ENCODE measurements at places on chromosomes 5 and 9.

DNA sequence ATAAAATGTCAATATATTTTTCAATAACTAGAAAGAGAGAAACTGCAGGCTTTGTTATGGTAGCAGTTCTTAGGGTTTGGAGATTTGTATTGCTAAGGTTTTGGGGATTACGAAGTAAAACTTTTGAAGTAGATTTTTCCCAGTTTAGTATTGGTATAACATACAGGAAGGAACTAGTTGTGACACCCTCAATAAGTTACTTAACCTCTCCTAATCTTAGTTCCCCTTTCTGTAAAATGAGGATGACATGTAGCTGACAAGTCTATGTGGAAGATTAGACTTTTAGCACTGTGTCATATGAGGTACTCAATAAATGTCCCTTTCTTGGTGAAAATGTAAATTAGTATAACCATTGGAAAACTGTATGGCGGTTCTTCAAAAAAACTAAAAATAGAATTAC is 73.4 kb upstream of the ATG10 start:
- no peak for DNase-seq

DNA sequence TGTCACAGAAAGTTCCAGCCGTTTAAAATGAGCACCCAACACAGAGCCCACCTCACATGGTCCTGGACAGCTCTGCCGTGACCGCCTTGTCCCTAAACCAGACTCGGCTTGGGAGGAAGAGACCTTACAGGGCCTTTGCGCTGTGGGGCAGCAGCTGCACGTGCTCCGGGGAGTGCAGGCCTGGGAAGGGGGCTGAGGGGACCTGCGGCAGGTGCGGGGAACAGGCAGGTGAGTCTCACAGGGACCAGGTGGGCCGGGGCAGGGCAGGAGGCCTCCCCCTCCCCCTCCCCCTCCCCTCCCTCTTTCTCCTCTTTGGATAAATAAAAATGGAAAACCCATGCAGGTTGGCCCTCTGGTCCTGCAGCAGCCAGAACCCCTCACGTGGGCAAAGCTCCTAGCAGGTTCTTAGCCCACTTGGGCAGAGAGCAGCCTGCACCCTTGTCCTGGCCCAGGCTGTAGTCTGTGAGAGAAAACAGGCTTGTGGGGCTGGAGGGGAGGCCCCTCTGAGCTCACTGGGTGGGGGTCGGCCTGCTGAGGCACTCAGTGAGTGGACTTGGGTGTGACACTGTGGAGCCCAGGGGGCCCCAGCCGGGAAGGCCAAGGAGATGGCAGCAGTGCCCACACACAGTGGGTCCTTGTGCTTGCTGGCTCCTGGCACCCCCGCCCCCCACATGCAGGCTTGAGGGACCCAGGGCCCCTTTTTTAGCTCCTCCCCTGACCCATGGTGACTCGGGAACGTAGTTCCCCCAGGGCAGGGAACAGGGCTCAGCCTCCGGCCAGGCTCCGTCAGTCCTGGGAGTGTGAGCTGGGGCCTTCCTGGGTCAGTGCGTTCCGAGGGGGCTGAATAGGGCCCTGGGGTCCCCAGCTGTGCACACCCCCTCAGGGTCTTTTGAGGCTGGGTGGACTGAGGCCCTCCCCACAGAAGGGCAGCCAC is 40.0 kb upstream of the CACNA1B start:
- no peak for DNase-seq

GRCh38 chr9:127865645-127866464 is 11.4 kb upstream of the ENG start:
- DNase-seq = no peak

DNA sequence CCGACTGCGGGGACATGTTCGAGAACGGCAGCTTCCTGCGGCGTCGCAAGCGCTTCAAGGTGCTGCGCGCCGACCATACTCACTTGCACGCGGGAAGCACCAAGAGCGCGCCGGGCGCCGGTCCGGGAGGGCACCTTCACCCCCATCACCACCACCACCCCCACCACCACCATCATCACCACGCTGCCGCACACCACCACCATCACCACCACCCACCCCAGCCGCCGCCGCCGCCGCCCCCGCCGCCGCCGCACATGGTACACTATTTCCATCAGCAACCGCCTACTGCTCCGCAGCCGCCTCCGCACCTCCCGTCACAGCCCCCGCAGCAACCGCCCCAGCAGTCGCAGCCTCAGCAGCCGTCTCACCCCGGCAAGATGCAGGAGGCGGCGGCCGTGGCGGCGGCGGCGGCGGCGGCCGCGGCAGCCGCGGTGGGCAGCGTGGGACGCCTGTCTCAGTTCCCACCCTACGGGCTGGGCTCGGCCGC is 514 bp downstream of the FOXB2 start:
- DNase-seq = no peak

DNA sequence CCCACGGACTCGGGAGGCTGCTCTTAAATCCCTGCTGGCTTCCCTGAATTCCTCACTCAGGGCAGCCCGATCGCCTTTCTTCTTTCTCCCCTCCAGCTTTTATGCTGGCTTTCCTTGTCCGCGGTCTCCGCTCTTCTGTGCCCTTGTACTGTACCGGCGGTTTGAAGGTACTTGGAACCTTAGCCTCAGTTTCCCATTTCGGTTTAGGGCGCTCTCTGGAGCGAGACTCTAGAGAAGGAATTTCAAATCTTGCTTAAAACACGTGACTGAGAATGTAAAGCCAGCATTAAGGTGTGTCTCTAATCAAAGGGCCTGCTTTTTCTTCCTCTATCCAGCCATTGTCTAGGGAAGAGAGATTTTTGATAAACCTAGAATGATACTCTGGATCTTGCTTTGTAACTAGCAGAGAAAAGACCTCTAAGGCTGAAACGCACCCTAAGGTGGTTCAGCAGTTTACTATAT is 650 bp downstream of the GPR107 start:
- no peak for DNase-seq
